ENCODE measurements at places on chromosomes 5 and 9.

- no peak for DNase-seq
These were observed 1740.1 kb upstream of the WWC1 start for GRCh38 chr5:166551384-166551783.

DNA sequence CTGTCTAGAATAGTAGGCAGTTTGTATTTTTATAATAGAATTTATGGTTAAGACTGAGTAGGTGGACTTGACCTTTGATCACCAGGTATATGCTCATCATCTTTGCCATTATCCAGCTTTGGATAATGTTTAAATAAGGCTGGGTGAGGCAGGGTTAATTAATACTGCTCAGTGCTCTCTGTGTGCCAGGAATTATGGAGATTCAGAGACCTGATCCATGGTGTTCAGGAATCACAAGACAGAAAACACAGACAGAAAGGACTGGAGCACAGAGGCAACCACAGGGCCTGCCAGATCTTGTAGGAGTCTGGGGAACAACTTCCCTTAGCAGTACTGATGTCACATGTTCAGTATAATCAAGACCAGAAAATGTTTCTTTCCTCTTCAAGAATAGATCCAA is 186.3 kb upstream of the ADCY2 start:
- DNase-seq: no peak

DNA sequence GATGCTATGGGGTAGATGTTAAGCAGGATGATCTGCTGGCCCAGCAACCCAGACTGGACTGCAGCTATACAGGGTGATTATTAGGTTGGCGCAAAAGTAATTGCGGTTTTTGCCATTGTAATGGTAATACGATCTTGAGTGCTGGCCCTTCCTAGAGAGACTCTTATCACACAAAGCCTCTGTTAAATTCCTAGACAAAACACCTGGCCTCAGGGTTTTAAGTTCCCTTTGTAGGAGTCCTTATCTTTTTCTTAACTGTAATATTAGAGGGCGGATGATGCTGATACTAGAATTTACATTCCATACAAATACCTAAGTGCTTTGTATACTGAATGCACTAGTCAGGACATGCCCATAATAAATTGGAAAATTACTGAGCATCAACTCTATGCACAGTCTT is 222.2 kb downstream of the NDUFS4 start:
- no peak for DNase-seq

- peak; percentile 9 for DNase-seq
These were observed 163.2 kb downstream of the ARRDC3 start for GRCh38 chr5:91219803-91220371.

DNA sequence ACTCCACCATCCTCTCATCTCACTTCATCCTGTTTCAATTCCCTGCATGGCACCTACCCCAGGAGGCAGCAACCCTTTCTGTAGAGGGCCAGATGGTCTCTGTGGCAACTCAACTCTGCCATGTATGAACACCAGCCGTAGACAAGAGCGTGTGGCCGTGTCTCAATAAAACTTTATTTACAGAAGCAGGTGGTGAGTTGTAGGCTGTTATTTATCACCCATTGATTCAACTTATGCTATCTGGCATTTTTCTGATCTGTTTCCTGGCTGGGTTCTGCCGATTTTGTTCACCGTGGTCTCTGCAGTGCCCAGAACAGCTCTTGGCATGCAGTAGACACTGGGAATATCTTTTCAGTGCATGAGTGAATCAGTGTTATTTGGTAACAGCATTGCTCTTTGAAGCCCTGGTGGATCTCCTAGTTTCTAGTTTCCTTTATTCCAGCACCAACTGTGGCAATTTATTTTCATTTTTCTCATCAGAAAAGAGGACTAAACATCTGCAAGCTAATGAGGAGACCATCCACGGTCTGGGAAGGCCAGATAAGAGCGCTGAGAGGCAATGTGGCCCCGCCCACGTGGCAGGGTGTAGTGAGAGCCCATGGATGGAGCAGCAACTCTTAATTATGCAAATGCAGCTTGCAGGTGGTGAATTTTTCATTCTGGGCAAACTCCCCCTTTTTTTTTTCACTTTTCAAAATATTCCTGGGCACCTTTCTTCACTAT is 77.9 kb downstream of the CTSL start:
- DNase-seq: no peak

DNA sequence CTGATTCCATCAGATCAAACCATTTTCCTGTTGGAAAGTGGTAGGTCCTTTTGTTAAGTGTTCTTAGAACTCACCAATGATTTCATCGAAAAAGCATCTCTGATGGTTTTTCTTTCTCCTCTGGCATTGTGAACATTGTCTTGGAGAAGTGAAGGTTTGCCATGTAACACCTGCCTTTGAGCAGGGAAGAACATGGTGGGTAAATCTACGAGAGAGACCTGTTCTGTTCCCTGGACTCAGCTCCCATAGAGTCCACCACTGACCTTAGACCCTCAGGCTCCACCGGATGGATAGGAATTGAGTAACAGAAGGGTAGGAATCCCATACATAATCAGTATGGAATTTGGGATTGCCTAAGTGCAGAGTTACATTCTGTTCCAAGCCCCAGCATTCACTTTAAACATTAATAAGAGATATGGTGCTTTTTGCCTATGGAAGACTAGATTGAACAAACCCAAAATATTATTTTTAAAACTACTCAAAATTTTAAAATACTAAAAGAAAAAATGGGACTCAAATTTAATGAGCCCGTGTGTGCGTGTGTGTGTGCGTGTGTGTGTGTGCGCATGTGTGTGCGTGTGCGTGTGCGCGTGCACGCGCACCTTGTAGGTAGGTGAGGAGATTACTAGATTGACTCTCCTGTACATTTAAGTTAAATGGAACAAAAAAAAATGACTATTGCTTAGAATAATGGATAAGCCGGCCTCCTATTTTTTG is 92.0 kb downstream of the C9orf152 start:
- DNase-seq: no peak

DNA sequence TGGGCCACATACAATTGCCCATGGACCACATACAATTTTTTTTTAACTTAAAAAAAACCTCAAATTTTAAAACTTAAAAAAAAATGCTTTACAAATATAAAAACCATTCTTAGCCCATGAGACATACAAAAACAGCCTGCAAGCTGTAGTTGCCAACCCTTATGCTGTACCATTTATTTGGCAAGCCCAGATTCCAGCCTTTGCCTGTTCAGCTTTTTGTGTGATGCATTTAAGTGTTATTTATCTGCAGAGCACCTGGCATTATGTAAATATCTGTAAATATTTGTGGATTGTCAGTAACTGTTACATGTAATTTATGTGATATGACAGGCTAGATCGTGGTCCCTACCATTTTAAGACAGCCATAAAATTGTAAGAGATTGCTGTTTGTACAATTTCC is 32.6 kb downstream of the HEXB start:
- DNase-seq: no peak

- no peak for DNase-seq
These were observed 215.2 kb downstream of the COMMD10 start for GRCh38 chr5:116299746-116300640.

Data from stimulated activated CD8-positive, alpha-beta memory T cell treated with anti-CD3 and anti-CD28 coated beads, Interleukin-15, amount 100 ng/mL, for 48 hours (primary cell).